ENCODE measurements at places on chromosomes 6 and 20.

GRCh38 chr6:84095156-84095555 lies 61.6 kb downstream of the MRAP2 start:
- no peak for DNase-seq

DNA sequence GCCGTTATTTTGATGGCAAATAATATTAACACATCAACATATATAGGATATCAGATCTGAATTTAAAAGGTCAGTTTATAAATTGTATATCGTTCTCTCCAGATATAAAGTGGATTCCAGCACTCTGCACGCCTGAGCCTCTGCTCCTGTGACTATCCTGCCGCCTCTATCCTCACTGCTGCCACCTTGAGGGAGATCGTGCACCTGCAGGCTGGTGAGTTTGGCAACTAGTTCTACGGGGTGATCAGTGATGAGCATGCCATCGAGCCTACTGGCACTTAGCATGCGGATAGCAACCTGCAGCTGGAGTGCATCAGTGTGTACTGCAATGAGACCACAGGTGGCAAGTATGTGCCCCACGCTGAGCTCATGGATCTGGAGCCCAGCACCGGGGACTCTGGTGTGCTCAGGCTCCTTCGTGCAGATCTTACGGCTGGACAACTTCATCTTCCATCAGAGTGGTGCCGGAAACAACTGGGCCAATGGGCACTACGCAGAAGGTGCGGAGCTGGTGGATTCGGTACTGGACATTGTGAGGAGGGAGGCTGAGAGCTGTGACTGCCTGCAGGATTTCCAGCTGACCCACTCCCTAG lies 84.9 kb downstream of the FBXO5 start:
- peak; percentile 56 for DNase-seq

DNA sequence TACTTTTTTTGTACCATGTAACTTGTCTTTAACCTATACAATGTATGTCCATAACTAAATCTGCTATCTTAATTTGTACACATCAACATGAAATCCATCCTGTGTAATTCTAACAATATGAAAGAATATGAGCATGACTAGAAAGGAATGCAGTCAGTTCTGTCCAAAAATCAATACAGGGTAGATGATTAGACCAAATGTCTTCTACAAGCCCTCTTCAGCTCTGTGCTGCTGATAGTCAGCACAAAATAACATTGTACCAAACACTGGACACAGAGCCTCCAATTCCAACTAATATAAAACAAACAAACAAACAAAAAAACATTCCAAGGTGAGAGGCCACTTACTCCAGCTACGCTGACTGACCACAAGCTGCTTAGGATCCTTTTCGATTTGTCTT lies 301.4 kb upstream of the IRAK1BP1 start:
- DNase-seq, result no peak

DNA sequence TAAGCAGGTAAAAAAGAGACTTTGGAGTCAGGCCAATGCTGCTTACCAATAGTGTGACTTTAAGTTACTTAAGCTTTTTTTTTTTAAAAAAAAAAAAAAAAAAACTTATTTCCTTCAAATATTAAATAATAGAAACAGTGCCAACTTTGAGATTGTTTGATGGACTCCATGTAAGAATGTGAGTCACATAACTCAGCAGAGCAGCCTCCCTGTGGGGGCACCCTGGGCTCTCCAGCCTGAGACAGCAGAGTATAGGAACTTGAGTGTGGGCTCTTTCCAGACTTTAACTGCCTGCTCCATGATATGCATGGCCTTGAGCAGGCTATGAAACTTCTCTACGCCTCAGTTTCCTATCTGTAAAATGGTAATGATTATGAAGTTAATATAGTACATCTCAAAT lies 113.3 kb upstream of the SAMD5 start:
- DNase-seq, result no peak

DNA sequence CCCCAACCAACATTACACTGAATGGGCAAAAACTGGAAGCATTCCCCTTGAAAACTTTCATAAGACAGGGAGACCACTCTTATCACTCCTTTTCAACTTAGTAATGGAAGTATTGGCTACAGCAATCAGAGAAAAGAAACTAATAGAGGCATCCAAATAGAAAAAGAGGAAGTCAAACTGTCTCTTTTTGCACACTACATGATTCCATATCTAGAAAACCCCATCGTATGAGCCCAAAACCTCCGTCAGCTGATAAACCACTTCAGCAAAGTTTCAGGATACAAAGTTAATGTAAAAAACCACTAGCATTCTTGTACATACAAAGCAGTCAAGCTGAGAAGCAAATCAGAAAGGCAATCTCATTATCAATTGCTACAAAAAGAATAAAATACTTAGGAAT lies 580.4 kb upstream of the PTCHD4 start:
- DNase-seq, result no peak

GRCh38 chr20:17799575-17800227 lies 99.9 kb downstream of the BANF2 start:
- no peak for DNase-seq

DNA sequence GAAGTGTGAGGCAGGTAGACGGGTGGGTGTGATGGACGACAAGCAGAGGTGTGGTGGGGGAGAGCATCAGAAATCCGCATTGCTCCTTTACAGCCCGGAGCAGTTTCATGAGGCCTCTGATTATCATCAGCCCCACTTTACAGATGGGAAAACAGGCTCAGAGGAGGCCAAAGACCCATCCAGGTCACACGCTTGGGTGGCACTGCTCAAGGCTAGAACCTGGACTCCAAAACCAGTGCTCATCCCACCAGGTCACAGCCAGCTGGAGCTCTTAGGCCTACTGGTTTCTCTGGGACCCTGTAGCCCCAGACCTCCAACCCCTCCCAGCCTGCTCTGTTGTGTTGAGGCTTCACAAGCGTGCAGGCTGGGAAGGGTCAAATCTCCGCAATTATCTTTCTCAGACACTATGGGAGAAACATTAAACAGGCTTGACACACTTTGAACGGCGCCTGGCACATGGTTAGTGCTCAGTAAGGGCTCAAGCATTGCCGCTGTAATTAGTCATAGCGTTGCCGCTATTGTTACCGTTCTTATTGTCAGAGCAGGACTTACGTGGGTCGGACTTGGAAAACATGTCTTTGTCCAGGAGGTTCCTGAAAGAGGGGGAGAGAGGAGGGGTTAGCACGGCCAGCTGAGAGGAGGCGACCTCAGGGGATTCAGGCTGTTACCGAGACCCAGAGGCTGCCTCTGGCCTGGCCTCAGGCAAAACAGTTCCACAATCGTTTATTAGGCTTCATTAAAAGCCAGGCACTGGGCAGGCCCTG lies 16.6 kb downstream of the CPNE5 start:
- DNase-seq, result no peak

DNA sequence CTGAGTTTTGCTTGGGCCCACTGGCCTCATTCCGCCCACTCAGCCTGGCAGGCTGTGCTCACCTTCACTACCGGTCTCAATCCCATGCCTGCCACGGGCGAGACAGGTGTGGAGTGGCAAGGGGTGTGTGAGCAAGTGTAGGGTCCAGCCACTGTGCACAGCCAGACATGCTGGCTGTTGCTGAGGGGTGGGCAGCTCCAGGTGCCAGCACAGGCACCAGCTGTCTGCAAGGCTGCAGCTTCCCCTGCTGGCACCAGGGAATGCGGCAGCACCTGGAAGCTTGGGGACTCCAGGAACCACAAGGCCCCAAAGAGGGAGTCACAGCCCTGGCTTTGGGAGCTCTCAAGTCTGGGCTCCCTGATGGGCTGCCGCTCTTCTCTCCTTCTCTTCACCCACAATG lies 372.7 kb downstream of the CBLN4 start:
- no peak for DNase-seq

DNA sequence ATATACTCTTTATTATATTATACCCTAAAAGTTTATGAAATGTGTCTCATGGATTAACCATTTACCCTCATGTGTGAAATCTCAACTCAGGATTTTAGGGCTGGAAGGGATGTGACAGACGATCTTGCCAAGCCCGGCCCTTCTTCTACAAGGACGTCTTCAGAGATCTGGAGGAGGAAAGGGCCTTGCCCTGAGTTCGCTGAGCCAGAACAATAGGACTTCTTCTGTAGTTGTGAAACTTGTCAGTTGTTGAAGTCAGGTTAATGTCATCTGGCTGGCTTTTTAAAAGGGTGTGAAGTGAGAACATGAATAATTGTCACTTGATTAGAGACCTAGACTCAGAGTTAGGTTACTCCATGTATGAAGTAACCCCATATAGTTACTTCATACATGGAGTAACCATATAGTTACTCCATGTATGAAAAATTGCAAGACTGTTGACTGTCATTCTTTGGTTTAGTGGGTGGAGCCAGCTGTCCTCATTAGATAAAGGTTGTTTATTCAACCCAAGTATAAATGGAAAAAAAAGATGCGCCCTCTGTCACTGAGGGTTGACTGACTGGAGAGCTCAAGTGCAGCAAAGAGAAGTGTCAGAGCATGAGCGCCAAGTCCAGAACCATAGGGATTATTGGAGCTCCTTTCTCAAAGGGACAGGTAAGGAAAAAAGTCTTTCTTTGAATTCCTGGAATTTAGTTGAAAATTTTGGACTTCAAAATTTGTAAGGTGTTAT lies at the start of gene ARG1:
TSS of gene ARG1 (plus strand) at position 541 of the 730 bp plus-strand sequence. CDS start at position 598, 57 bp downstream.
- DNase-seq, result no peak

- DNase-seq, result no peak
Observed at GRCh38 chr6:107737397-107737793, 86.7 kb downstream of the SCML4 start.

DNA sequence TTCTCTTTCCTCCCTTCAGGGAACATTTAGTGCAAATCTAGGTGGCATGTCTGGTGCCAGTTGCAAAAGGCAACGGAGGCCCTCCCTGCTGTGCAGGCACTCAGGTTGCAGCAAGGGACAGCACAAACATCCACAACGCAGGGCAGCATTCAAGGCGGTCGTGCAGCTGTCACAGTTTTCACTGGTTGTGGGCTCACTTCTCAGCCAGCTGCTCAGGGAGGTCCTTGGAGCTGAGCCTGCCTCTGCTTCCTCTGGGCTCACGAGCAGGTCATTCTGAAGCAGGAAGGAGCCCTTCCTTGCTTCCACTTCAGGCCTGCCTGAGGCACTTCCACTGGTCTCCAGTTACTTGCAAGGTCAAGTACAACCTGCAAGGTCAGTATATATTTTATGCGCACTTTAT lies 3.8 kb upstream of the NPEPL1 start:
- no peak for DNase-seq

DNA sequence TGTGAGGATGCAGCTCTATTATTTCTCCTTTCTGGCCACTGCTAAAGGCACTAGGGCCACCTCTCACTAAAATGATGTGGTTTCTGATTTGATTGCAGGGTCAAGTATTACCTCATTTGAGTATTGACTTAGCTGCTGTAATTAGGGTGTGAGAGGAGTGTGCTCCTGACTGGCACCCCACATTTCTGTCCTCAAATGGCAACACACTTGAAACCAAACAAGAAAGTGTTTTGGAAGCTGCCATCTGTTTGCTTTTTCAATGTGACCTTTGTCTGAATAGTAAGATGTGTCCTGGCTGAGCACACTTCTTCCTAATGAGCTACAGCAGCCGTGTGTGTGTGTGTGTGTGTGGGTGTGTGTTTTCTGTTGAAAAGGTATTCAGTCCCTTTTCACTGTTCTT lies 62.8 kb upstream of the SCP2D1 start:
- DNase-seq, result no peak

DNA sequence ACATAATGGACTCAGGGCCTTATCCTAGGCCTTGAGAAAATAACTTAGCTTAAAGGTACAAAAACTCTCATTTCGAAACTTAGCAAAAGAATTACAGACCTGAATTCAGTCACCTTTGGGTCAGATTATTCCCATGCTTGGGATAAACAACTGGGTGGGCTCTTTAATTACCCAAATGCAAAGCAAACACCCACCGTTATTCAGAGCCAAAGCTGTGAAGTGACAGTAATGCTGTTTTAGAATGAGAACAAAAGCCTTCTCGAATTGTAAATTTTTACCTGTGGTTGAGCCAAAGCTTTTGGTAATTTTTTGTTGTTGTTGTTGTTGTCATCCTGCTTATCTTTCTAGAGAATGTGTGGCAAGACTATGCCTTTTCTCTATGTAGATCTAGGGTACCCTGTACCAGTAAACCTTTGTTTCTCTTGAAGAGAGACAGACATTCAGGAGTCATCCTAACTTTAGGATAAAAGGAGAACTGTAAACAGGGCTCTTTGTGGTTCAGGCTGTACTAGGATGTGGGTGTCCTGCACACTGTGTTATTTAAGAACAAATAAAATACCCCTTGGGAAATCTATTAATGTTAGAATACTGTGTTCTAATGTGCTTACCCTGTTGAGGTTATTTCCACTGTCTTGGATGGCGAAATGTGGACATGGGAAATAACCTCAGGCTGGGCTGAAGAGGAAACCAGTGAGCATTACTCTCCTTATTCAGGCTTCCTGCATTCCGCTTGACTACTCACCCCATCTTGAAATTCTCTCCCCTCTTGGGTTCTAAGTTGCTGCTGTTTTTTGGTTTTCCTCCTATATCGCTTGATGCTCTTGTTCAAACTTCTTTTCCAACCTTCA lies 480.7 kb downstream of the CD83 start:
- DNase-seq, result no peak

DNA sequence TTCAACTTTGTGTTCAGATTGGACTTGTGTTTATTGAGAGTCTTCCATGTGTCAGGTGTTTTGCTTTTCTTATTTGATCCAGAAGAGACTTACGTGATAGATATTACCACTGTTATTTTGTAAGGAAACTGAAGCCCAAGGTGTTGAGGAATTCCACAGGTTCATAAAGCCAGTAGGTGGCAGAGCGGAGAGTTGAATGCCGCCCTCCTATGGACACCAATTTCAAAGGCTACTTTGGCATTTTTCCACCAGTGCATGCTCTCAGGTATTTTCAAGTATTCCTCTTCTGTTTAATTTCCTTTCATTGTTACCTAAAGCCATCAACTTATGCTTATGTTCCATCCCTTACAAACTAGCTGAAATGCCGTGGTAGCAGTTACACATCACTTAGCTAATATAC lies 14.0 kb upstream of the COL10A1 start:
- no peak for DNase-seq

GRCh38 chr6:22024973-22025467 lies 271.8 kb downstream of the PRL start:
- no peak for DNase-seq

GRCh38 chr6:77773157-77773822 lies 120.5 kb downstream of the MEI4 start:
- DNase-seq, result no peak

DNA sequence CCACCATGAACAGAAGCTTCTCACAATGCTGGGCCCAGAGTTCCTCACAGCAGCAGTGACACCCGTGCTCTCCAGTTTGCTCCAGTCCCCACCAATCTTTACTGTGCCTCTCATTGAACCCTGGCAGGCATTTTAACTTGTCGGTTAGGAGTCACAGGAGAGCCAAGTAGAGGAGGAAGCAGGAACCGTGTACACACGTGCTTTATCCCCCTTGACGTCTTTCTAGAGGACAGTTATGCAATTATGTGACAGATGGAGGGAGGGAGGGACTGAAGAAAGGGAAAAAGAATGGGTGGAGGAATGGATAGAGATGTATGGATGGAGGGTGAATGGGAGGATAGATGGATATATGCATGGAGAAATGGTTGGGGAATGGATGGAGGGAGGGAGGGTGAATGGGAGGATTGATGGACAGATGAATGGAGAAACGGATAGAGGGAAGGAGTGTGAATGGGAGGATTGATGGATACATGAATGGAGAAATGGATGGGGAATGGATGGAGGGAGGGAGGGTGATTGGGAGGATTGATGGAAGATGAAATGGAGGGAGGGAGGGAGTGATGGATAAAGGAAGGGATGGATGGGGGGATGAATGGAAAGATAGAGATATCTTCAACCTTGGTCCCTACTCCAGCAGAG lies 26.0 kb downstream of the RBM38 start:
- no peak for DNase-seq
